ENCODE measurements at places on chromosomes 1 and 21. TPM values are rescaled to one million over a fixed set of nuclear protein-coding genes. Genes with fewer than 3 reads are reported as not detected.

GRCh38 chr1:178291166-178291565 lies 197.3 kb downstream of the RASAL2 start:
- DNase-seq, result no peak

DNA sequence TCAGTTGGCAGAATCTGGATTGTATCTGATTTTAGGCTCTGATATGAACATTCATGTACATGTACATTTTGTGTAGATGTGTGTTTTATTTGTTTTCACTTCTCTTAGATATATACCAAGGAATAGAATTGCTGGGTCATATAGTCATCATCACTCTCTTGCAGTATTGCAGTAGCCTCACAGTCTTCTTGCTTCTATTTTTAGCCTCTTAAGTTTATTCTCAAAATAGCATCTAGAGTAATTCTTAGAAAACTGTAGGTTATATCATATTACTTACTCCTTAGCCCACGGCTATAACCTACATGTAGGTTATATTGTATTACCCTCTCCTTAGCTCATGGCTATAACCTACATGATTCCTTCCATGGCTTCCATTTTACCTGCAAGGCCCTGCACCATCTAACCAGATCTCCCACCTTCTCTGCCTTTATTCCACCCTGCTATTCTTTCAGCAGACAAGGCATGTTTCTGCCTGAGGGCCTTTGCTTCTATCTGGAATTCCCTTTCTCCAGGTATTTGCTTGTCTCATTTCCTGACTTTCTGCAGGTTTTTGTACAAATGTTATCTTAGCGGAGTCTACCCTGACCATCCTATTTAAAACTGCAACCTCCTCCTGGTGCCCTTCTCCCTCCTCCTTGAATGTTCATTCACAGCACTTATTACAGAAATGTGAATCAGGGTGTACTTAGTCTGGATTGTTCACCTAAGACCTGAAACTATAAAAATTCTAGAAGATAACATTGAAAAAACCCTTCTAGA lies 109.0 kb upstream of the ETV3 start:
- DNase-seq, result no peak

The CACNA1S gene
- not detected for total RNA-seq

The SYCP1 gene
- total RNA-seq, result not detected

DNA sequence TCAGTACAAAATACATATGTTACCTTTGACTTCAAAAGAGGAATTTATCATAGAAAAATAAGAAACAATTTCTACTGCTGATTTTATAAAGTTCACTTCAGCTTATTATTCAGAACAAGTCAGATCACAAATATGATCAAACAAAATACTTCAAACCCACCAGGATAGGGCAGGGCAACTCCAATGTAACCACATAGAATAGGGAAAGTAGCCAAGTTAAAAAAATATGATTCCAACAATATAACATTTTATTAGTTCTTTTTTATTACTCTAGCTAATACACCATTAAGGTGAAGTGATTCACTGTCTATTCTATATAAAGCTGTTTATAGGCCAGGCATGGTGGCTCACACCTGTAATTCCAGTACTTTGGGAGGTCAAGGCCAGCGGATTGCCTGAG lies 54.6 kb upstream of the ZNHIT6 start:
- no peak for DNase-seq

GRCh38 chr1:20376880-20377494 lies 86.3 kb downstream of the VWA5B1 start:
- peak; percentile 52 for DNase-seq

GRCh38 chr1:59917026-59917784 lies 9.4 kb downstream of the CYP2J2 start:
- no peak for DNase-seq

The PDZK1 gene
- 0.64 TPM for total RNA-seq

GRCh38 chr1:177164380-177165068 lies at the start of gene ASTN1:
Gene ASTN1 (minus strand): TSS chr1:177164712. CDS start chr1:177164676, 36 bp downstream.
- no peak for DNase-seq

The ARTN gene
- total RNA-seq, result 5.1 TPM

The ARF1 gene
- 522 TPM for total RNA-seq

DNA sequence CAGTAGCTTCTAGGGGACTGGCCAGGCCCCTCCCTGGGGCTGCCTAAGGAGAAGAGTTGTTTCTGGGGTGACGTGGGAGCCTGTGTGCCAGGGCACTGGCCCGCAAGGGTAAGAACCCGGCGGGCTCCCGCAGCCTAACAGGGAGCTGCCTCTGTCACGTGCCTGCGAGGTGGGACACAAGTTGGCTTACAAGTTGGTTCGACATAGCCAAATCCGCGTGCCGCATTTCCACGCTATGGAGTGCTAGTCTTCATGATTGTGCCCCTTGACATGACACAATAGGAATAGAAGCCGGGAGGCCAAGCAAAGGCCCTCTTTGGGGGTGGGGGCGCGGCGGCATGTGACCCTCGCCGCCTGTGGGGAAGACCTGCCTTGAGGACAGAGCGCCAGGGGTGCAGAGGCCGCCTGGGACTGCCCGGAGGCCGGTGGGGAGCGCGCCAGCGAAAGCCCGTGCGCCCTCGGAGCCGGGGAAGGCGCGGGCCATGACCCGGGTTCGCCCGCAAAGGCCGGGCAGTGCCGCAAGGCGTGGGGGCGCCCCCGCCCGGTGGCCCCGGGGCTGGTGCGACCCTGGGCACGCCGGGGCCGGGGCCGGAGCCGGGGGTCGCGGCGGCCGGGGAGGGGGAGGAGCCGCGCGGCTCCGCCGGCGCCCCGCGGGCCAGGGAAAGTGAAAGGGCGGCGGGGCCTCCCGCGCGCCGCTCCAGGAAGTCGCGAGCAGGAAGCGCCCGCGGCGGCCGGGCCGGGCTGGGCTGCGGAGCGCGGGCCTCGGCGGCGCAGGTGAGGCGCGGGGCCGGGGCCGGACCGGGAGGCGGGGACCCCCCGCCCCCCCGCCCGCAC lies at the start of gene SLC37A1:
Gene SLC37A1, plus strand, starts transcription at position 702 of the 834 bp plus-strand sequence. CDS start 4,603 bp downstream, outside the sequence.
- DNase-seq, result peak; percentile 46

DNA sequence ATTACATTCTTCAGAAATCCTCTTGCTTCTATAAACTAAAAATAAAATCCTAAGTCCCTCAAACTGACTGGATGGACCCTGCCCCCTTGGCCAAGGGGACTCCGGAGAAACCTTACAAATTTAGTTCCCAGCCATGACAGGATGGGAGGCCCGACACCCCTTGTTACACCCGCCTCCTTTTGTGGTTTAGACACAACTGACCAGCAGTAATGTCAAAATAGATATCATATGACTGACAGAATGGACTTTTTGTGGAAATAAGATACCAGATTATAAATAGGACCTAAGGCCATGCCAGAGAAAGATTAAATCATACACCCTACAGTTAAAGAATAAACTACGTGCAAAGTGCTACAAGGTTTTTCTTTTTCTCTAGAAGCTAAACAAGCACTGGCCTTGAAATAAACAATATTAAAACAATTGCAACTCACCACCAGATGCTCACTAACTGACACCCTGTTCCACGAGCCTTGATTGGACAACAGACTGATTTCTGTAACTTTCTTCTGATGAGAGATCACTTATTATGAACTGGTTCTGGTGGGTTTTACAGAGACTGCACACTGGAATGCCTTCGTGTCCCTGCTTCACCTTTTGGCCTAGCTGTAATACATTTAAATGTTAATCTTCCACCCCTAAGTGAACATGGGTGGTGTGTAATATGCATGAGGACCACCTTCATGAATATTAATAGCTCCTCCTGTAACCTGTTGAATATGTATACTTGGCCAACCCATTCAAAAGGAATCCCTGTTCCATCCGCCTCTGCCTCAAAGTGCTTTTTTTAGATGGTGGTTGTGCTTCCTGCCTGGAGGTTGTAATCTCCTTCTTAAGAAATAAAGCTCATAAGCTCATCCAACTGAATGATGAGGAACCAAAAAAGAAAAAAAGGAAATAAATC lies 99.6 kb downstream of the ODF2L start:
- no peak for DNase-seq
